ENCODE measurements at places on chromosomes 5 and 9. TPM values are rescaled to one million over a fixed set of nuclear protein-coding genes. Genes with fewer than 3 reads are reported as not detected.

DNA sequence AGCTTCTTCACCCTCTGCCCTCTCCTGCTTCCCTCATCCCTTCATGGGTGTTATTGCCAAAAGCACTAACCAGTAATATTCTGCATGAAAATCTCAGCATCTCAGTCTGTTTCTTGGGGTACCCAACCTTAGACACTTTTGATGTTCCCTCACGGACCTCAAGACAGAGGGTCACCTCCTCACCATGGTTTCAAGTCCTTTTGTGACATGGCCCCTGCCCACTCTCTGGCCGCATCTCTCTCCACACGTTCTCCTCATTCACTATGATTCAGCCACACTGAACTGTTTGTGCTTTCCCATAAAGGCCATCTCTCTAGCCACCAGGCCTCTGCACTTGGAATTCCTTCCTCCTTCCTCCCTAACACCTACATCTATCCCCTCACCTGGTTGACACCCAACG is 111.5 kb upstream of the SPOCK1 start:
- no peak for DNase-seq

GRCh38 chr5:132773601-132774355 is 3.3 kb downstream of the SEPTIN8 start:
- DNase-seq = no peak

- DNase-seq = no peak
Observed at GRCh38 chr5:178732281-178732680, 1.8 kb upstream of the ZNF354A start.

Gene NREP
- total RNA-seq = 7.7 TPM

Gene GFPT2
- total RNA-seq = 0.29 TPM

Gene KIAA1958
- total RNA-seq = 14.6 TPM
